ENCODE measurements at places on chromosomes 5 and 9. TPM values are rescaled to one million over a fixed set of nuclear protein-coding genes. Genes with fewer than 3 reads are reported as not detected.

The SLC6A18 gene
- not detected for total RNA-seq

The LRRC19 gene
- not detected for total RNA-seq

The SCGB3A1 gene
- total RNA-seq: 1.4 TPM

The LCN9 gene
- not detected for total RNA-seq

The ANKRD31 gene
- total RNA-seq: 1.0 TPM

The GLRA1 gene
- not detected for total RNA-seq

The SWI5 gene
- 21.9 TPM for total RNA-seq

The NMUR2 gene
- total RNA-seq: not detected

DNA sequence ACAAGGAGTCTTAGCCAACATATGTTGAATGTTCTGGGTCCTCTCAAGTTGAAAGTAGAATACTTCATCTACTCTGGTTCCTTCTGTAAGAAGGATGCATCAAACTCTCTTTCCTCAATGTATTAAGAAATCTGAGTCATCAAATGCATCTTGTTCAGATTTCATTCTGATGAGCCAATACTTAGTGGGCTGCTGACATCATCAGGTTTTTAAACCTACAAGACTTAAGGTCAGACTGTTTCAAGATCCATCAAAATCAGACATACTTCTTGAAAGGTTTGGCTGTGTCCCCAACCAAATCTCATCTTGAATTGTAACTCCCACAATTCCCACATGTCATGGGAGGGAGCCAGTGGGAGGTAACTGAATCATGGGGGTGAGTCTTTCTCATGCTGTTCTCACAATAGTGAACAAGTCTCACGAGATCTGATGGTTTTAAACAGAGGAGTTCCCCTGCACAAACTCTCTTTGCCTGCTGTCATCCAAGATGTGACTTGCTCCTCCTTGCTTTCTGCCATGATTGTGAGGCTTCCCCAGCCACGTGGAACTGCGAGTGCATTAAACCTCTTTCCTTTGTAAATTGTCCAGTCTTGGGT is 168.8 kb downstream of the RAPGEF6 start:
- no peak for DNase-seq

GRCh38 chr5:159469496-159470372 is 139.4 kb upstream of the IL12B start:
- DNase-seq: no peak

DNA sequence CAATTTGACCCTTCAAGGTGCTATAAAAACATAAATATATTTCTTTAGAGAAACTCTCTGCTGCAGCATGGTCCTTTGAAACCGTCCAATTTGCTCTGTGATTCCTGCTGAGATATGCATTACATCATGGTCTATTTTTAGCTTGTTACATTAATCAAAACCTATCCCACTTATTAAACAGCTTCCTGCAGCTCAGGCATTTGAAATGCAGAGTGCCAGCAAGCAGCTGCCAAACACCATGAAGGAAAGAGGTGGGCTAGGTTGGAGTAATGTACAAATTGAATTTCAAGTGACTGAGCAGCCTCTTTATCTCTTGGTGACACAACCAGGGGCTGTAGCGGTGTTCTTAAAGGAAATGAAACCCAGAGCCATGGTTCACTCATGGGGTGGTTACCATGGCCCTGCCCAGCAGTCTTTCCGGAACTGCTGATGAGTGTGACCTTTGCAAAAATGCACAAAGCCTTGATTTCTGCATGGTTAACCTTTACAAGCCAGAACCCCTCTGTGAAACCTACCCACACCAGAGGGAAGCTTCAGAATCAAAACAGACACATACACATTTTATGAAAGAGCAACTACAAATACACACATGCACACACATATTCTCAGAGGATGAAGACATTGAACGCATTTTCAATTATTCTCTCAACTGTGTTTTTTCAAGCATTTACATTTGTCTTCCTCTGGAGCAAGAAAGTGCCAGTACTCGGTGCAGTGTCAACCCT is 155.8 kb upstream of the ZNF608 start:
- no peak for DNase-seq

- DNase-seq: no peak
These were observed 419.6 kb downstream of the GADD45G start for GRCh38 chr9:90024409-90024808.

- DNase-seq: no peak
These were observed 229.7 kb downstream of the ROR2 start for GRCh38 chr9:91720313-91720712.

GRCh38 chr9:892123-892522 is 50.6 kb downstream of the DMRT1 start:
- no peak for DNase-seq

DNA sequence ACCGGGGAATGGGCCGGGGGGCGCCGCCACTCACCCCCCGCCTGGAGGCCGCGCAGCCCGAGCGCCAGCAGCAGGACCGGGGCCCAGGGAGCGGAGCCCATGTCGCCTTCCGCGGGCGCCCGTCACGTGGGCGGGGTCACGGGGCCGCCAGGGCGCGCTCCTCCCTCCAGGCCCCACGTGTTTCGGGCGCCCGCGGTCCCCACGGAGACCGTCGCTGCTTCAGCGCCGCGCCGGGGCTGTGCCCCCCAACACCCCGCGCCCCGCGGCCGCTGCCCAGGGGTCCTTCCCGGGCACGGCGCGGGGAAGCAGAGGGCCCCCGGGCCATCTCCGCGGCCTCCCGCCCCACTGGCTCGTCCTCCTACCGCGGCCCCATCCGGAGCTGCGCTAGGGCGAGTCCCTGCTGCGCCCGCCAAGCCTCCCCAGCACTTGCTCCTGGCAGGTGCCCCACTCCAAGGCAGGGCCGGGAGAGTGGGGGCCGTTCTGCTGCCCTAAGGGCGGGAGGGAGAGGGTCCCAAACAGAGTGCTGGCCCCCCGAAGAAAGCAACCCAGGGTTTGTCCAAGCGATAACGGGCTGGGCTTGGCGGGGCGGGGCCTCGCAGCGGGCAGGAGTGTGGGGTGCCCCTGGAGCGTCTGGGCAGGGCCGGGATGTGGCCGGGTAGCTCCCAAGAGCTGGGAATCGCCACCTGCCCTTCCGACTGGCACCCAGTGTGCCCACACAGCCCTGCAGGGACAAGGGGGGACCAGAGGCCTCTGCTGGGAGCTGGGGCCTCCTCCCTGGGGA is at the start of gene DPP7:
Gene DPP7 (minus strand): TSS at position 121 of the 781 bp plus-strand sequence. CDS start 20 bp downstream, at position 101.
- peak; percentile 67 for DNase-seq

GRCh38 chr5:89327608-89328007 is 444.6 kb upstream of the MEF2C start:
- no peak for DNase-seq

DNA sequence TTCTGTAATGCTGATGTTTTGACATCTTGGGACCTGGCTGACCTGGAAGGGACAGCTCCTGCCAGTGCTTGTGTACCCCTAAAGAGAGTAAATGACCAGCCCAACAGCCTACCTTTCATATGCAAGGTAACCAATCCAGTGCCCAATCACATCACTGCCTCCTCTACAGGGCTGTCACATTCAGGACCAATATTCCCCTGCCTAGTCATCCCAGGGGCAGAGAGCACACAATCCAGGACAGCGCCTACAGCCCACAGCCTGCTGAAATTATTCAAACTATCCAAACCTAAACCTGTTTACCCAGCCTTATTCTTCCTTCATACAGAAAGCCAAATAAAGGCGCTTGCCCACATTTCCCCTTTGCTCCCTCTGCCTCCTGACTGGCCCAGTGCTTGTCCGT is 284.1 kb downstream of the CTNND2 start:
- no peak for DNase-seq

GRCh38 chr9:137621131-137621757 is 2.4 kb downstream of the EHMT1 start:
- no peak for DNase-seq

GRCh38 chr5:143405063-143405848 is 1.8 kb upstream of the NR3C1 start:
- peak; percentile 90 for DNase-seq

- peak; percentile 87 for DNase-seq
These were observed 13.6 kb upstream of the GM2A start for GRCh38 chr5:151239237-151239861.

DNA sequence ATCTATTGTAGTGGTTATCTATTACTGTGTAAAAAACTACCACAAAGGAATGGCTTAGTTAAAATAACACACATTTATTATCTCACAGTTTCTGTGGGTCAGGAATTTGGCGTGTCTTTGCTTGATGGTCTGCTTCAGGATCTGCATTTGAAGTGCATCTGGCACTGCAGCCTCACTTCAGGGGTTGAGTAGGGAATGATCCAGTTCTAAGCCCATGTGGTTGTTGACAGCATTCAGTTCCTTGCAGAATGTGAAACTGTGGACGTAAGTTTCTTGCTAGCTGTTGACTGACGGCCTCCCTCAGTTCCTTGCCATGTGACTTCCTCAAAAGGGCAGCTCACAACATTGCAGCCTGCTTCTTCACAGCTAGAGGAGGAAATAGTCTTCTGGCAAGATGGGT is 2.1 kb upstream of the OGN start:
- DNase-seq: peak; percentile 50

GRCh38 chr5:34822956-34823715 is 15.8 kb upstream of the TTC23L start:
- DNase-seq: no peak

- DNase-seq: peak; percentile 67
These were observed 30.7 kb upstream of the CORO2A start for GRCh38 chr9:98222885-98223691.

DNA sequence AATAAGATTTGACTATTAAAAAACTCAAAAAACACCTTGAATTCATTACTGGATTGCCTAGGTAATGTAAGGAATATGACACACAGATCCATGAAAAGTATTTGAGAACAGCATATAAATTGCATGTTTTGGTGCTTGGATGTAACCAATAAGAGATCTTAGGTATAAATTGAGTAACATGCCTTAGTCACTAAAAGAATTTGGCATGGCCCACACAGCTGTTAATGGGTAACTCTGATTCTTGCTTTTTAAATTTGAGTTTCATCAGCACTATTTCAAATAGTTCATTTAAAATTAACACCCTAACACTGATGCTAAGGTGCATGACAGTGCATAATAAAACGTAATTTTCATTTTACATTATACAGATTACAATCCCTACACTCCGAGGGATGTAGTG is 779.3 kb upstream of the WWC1 start:
- no peak for DNase-seq

DNA sequence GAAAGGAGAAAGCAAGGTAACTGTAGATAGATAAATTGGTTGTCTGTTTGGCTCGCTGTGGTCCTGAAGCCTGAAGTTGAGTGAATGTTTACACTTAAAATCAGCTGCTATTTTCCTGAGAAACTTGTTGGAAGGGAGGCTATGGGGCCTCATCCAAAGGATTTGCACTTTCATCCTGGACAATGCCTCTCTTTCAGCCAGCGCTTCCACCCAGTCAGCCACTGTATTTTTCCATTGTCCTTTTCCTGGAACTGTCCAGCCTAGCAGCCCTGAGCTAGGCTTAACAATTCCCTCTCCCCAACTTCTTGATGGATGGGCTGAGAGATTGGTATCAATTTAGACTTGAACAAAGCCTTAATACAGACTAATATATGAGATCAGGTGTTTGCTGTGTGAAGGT is 429.2 kb downstream of the DMAC1 start:
- DNase-seq: no peak

GRCh38 chr9:108197008-108197365 is 658.8 kb downstream of the ACTL7B start:
- no peak for DNase-seq

GRCh38 chr9:75333624-75334023 is 245.3 kb downstream of the OSTF1 start:
- no peak for DNase-seq
